Activated CD8-positive, alpha-beta memory T cell treated with anti-CD3 and anti-CD28 coated beads for 4 hours (primary cell): ENCODE measurements at places on chromosomes 16 and 17.

- DNase-seq: no peak
Measured at GRCh38 chr17:68763562-68763961, 162.4 kb upstream of the FAM20A start.

GRCh38 chr16:76483307-76483909 is 206.2 kb downstream of the CNTNAP4 start:
- no peak for DNase-seq

DNA sequence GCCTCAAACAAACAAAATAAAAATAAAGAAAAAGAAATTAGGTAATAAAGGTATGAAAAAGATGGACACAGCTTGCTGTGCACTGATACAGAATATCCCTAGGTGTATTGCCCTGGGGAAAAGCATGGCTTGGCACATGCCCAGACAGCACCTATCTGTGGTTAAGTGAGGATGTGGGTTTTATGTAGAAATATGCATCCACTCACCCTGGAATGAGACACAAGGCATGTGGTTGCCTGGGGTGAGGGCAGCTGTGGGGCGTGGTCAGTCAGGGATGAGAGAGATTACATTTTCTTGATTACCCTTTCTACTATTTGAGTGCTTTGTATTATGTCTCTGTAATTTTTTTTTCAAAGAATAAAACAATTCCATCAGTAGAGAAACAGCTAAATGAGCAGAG is 6.9 kb downstream of the PLLP start:
- DNase-seq: no peak

GRCh38 chr17:81365148-81365600 is 30.1 kb upstream of the BAHCC1 start:
- DNase-seq: no peak

GRCh38 chr17:48100591-48101011 is 677 bp downstream of the CBX1 start:
- no peak for DNase-seq

- no peak for DNase-seq
Measured at GRCh38 chr16:56320811-56321558, 104.4 kb downstream of the AMFR start.

GRCh38 chr17:2847381-2848333 is 51.4 kb downstream of the RAP1GAP2 start:
- DNase-seq: no peak

- no peak for DNase-seq
Measured at GRCh38 chr17:73586275-73586832, 57.9 kb downstream of the SDK2 start.

- DNase-seq: no peak
Measured at GRCh38 chr16:62940569-62940968, 904.3 kb upstream of the CDH8 start.

- no peak for DNase-seq
Measured at GRCh38 chr17:50096092-50096491, 941 bp downstream of the PDK2 start.

- DNase-seq: no peak
Measured at GRCh38 chr16:2284001-2284770, 16.3 kb upstream of the RNPS1 start.

- DNase-seq: no peak
Measured at GRCh38 chr16:23516366-23517137, 6.3 kb upstream of the GGA2 start.

- DNase-seq: no peak
Measured at GRCh38 chr17:41684035-41684434, 4.7 kb upstream of the EIF1 start.
